ENCODE measurements at places on chromosomes 5 and 9.

GRCh38 chr9:136720898-136721338, 8.5 kb downstream of the DIPK1B start:
- DNase-seq = no peak

GRCh38 chr9:123115146-123115913, 81.9 kb downstream of the GPR21 start:
- no peak for DNase-seq

DNA sequence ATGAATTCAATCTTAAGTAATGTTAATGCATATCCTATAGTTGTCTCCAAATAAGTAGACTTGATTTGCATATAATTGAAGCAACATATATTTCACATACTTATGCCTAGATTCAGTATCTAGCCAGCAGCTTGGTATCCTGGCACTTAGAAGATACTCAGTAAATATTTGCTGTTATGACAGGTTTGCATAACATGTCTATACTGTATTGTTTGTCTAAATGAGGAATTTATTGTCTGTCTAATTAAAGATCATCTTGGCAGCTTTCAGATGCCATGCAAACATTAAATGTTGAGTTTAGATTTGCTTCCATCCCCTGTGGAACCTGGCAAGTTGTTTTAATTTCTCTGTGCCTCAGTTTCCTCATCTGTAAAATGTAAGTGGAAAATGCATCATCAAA, 9.4 kb downstream of the IQGAP2 start:
- DNase-seq = no peak

GRCh38 chr5:123367739-123368138, 55.5 kb downstream of the CEP120 start:
- no peak for DNase-seq

DNA sequence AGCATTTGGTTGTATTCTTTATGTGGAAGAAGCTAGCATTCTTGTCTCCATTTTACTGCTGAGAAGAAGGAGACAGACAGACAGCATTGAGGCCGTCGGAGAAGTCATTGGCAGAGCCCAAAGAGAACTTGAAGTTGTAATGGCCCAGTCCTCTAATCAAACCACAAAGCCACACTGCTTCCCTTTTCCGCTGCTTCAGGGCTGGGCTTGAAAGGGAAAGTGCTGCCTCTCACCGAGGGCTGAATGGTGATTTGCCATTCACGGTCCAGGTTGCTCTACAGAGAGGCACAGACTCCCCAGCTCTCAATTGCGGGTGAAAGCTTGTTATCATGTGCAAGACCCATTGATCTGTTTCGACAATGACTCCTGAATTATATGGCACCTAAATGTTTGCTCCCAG, 25.6 kb upstream of the POU4F3 start:
- DNase-seq = no peak

DNA sequence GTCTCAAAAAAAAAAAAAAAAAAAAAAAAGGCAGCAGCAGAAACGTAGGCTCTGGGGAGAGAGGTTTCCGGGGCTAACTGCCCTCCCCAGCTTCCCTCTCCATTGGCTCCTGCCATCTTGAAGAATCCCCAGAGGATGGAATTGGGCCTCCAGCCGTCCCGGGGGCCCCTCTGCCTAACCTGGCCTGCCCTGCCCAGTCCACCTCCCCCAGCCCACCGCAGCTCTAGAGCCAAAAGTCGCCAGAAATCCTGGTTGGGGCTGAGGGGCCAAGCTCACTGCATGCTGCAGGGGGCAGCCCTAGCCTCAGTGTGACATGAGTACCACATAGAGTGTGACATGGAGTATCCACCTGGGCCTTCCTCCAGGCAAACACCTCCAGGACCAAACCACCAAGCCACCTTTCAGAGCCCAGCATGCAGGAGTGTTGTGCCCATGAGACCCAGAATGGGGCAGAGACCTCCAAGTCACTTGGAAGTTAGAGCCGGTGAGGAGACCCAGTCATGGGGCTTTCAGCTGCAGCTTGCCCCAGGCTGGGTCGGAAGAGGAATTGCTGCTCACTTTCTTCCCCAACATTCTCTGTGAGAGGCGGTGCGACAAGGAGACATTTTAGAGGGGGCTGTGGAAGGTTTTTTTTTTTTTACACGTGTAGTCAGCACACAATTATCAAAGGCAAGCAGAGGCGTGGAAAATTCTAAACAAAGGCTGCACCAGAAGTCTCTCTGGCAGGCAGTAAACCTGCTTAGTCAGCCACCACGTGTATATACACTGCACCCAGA, 17.6 kb downstream of the CD74 start:
- no peak for DNase-seq

DNA sequence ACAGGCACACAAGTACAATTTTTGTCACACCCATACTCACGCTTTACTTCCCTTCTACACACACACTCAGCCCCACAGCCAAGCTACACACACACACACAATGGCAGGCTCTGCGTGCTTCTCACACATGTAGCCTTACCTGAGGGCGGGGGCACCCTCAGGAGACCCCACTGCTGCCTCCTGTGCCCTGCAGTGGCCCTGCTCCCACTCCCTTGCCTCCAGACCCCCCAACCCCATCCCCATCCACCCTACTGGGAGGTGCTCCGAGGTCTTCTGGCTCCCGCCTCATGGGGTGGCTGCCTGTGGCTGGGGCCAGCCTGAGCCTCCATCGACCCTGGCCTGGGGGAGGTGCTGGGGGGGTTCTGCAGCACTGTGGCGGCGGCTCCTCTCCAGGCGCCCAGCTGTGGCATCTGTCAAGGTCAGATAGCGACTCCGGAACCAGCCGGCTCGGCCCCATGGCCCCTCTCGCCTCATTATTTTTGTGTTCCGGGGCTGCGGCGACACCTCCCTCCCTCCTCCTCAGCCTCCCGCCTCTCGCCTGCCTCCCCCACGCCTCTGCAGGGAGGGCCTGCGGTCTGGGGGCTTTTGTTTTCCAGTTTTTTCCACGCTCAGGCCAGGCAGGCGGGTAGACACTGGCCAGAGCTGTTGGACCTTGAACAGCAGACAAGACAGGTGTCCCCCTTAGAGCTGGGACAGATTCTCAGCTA, 21.7 kb downstream of the CXXC5 start:
- no peak for DNase-seq

DNA sequence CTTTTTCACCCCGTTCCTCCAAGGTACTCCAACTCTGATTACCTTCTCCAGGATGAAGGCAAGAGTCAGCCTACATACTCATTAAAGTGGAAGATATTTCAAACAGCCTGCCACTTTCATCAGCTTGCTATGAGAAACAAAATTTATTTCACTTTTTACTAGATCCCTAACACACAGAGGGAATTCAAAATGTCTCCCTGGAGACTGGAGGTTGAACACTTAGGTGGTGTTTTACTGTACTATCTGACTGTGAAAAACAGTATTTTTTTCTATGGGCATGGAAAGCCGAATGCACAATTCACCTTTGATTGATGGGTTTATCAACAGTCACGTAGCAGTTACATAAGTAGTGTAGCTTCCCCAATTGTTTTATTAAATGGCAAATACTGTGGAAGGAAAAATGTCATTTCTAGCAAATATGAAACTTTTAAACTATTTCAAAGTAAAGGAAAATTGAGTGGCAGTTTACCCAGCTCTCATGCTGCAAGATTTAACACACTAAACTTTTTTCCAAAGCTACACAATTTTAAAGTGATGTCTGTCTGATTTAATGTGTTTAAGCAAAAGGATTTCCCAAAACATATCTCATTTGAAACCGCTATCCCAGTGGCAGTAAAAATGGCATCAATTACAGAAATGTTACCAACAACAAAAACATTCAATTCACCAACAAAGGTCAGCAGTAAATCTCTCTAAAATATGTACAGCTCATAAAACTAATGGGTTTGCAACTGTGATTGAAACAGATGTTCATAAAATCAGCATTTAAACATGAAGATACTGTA, 125.0 kb upstream of the TLE4 start:
- DNase-seq = no peak

GRCh38 chr9:125527471-125528002, 179.5 kb downstream of the MAPKAP1 start:
- DNase-seq = no peak

- DNase-seq = no peak
Measured at GRCh38 chr5:83911367-83911919, 190.8 kb upstream of the HAPLN1 start.

All from activated naive CD4-positive, alpha-beta T cell (primary cell).